ENCODE measurements at places on chromosomes 5 and 9.

DNA sequence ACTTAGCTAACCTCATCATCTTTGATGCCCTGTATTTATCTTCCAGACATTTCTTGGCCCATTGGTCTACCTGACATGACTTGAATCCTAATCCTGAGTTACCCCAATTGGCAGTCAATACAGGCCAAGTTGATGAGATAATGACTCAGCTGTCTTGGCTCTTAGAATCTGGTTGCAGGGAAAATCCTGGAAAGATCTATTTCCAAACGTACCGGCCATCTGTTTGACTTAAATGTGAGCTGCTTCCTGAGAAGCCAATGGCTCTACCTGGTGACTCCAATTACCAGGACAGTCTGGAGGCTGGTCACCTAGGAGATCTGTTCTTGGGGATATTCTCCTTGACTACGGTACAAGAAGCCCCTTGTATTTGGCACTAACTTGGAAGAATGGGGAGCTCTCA is 475.2 kb upstream of the BRINP1 start:
- no peak for DNase-seq

- no peak for DNase-seq
Observed at GRCh38 chr5:84125216-84125615, 259.5 kb downstream of the EDIL3 start.

DNA sequence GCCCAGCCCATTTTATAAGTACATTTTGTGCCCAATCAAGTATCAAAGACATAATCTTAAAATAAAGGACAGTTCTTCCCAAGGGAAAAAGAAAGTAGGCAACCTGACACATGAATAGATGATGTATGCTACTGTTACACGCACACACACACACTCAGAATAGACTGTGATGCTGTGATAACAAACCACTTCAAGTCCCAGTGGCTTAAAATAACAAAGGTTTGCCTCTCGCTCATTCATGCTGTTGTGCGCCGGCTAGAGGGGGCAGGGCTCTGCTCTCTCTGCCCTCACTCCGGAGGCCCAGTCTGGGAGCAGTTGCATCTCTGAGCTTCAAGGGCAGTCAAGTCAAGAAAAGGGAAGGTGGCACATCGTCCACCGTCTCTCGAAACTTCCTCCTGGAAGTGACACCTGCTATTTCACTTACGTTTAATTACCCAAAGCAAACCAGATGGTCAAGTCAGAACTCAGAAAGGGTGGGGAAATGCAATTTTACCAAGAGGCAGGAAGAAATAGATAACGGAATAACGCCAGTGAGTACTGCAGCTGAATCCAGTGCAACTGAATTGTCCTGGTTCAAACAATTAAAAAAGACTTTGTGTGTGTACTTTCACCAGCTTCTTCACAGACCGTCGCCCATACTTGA is 43.3 kb downstream of the ANKRD33B start:
- no peak for DNase-seq

- DNase-seq: no peak
Observed at GRCh38 chr5:174022384-174023095, 23.0 kb upstream of the NSG2 start.

- DNase-seq: no peak
Observed at GRCh38 chr5:155884041-155884440, 442.9 kb upstream of the SGCD start.

GRCh38 chr5:116756531-116756930 is 181.9 kb upstream of the SEMA6A start:
- DNase-seq: no peak

- no peak for DNase-seq
Observed at GRCh38 chr9:115086886-115087285, 31.1 kb downstream of the TNC start.

DNA sequence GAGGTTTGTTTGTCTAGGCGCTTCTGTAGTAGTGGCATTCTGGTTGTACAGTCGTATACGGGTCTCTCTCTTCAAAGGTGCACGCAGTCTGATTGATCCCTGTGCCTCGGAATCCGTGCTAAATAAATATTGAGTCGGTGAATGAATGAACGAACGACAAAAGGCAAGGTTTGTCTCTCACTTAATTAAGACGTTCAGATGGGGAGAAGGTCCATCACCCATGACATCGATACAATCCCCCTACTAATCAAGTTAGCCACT is 500 bp upstream of the CREBRF start:
- no peak for DNase-seq

GRCh38 chr5:60856066-60856465 is 12.0 kb upstream of the ELOVL7 start:
- DNase-seq: no peak

DNA sequence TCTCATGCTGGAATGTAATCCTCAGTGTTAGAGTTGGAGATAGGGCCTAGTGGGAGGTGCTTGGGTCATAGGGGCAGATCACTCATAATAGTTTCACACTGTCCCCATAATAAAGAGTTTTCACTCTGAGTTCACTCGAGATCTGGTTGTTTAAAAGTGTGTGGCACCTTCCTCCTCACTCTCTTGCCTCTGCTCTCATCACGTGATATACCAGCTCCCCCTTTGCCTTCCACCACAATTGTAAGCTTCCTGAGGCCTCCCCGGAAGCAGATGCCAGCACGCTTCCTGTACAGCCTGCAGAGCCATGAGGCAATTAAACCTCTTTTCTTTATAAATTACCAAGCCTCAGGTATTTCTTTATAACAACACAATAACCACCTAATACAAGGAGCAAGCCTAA is 3.8 kb upstream of the KLHL3 start:
- no peak for DNase-seq

- DNase-seq: no peak
Observed at GRCh38 chr5:78993165-78993564, 8.1 kb upstream of the ARSB start.

GRCh38 chr9:113577525-113578261 is 114.2 kb downstream of the RGS3 start:
- no peak for DNase-seq

GRCh38 chr5:166758151-166758550 is 1533.3 kb upstream of the WWC1 start:
- DNase-seq: no peak

GRCh38 chr9:78905387-78905786 is 608.5 kb downstream of the PSAT1 start:
- DNase-seq: no peak

DNA sequence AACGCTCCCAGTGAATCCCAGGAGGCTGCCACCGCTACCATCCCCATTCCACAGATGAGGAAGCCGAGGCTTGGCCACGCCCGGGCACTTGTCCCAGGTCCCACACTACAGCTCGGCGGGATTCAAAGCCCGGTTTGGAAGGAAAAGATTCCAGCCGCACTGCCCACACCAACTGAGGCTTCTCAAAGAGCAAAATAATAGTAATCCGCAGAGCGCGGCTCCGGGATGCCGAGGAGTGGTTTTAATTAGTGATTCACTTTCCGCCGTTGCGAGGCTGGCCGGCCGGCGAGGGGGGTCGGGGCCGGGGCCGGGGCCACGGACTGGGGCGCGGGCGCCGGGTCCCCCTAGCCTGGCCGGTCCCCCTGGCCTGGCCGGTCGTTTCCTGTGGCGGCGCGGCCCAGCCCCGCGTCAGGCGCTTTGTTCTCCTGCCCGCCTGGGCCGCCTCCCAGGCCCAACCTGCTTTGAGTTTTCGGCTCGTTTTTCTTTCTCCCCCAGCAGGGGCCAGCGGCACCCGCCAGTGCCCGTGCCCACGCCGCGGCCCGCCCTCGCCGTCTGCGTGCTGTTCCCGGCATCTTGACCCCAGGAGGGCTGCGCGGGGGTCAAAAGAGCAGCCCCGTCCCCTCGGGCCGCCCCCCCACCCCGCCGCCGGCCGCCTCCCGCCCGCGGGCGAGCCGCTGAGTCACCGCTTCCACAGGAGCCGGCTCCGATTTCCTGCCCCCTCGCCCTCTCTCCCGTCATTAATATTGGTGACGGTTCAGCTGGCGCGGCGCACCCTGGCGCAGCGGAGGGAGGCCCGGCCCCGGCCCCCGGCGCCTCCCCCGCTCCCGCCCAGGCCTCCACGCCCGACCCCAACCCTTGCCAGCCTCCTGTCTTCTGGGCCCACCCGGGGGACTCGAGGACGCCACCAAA is 31.2 kb downstream of the FGF18 start:
- no peak for DNase-seq

DNA sequence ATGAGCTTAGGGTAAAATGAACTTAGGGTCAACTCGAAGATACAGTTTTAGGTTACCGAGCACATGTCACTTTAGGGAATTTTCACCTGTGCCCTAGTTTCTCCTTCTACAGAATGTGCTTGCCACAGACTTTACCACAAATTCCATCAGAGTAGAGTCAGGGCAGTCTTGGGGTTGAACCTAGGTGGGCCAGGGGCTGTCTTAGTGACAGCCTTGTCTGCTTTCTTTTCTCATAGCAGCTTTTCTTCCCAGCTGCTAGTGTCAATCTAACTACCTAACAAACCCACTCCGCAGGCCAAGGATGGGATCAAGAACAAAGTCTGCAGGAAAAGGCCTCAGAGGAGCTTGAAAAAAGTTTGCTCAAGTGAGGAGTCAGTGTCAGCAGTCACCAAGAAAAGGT is 458.1 kb upstream of the CDH18 start:
- no peak for DNase-seq

DNA sequence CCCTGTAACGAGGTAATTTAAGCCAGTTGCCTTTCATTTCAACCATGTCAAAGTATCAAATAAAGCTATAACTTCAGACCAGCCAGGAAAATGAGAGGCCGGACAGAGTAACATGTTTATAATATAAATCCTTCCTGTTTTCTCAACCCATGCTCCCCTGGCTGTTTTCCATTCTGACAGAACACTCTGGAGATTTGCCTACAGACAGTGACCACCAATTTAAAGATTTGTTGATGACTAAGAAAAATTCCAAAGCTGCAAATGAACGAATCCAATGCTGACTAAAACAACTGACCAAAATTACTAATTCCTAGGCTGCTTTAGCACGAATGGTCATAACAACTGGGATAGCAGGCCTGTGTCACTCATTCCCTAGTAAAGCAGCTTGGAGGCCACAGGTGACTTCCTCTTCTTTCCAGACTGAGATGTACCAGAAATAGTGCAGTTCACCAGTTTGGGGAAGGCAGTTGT is 141.4 kb downstream of the AOPEP start:
- no peak for DNase-seq

- DNase-seq: no peak
Observed at GRCh38 chr9:85079349-85079748, 409.8 kb downstream of the NTRK2 start.

DNA sequence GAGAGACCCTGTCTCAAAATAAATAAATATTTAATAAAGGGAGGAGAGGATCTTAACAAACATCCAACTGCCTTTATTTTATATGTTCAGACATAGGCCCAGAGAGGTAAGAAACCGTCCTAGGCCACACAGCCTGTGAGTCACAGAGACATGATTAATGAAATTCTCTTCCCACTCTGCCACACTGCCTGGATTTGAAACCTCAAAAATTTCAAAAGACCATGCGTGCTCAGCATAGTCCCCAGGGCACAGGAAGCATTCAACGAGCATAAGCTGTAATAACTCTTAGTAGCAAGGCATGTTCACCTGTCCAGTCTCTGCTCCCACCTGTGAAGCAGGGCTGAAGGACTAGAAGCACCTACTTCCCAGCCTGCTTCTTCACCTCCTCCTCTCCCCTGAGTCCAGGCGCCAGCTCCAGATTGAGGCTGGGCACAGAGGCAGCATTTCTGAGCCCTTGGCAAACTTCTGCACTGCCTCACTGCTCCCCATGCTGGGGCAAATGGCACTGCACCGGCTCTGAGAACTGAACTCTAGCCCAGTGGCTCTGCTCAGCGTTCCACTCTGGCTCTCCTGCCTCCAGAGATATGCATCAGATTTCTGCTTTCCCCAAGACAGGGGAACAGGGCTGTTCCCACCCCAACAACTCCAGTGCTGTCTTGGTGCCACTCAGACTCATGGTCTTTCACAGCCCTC is 1.1 kb downstream of the FAT2 start:
- DNase-seq: no peak

- DNase-seq: no peak
Observed at GRCh38 chr9:520302-520701, 305.6 kb downstream of the DOCK8 start.
